B cell (primary cell): ENCODE measurements at places on chromosomes 11 and 22.
A peak's percentile ranks its signal among the peaks of the same experiment; 100 is the strongest.

GRCh38 chr11:34302046-34302921, 55.5 kb downstream of the ABTB2 start:
- no peak for DNase-seq

DNA sequence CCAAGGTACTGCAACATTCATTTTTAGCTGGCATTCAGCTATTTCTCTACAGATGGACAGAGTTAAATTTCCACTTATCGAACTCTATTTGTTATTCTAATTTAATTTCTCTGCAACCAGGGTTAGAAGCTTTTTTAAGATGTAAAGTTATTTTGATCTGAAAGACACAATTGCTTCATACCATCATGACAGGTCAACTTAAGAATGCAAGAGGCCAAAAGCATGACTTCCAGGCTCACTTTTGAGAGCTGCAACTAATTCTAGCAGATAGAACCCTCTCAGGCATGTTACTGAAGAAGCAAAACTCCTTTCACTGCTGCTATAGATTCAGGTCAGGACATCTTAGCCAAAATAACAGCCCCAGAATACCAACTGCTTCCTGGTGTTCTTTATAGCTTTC, 86.5 kb upstream of the GALNT18 start:
- no peak for DNase-seq

DNA sequence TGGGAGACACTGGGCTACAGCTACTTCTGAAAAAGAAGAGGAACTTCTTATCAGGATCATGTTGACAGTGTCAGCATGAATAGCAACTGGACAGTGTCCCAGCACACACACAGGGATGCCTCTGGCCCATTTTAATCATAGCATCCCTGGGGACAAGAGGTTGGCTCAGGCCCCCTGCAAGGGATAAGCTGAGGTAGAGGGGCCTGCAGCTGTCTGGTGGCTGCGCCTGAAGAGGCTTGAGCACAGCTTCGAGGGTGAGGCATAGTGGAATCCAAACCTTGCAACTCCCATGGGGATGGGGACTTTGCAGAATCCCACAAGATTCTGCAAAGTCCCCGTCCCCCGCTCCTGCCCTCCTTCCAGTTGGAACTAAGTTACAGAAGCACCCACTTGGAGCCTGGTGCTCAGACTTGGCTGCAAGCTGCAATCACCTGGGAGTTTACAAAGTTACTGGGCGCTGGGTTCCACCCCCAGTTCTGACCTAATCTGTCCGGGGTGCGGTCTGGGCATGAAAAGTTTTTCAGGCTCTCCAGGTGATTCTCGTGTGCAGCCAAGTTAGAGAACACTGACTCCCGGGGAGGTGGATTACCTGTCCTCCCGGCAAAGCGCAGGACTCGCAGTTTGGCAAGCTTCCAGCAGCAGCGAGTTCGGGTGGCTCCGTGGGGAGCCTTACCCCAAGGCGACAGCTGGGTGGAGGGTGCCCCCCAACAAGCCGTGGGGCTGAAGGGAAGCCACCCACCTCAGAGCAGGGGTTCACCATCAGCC, 16.0 kb upstream of the LINC01488 start:
- DNase-seq: no peak

DNA sequence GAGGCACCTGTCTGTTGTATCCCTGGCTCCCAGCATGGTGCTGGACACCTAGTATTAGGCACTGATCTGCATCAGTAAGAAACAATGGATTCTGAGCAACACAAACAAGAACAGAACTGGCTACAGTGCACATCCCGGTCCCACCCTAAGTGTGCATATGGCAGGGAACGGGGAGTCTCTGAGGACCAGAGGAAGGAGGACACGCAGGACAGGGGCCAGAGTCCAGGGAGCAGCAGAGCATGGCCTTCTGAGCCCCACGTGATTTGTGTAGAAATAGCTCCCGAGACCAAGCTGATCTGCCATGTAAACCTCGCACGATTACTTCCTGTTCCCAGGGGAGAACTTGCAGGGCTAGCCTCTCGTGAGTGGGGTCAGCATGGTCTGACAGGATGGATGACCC, 12.7 kb upstream of the SNX32 start:
- no peak for DNase-seq

DNA sequence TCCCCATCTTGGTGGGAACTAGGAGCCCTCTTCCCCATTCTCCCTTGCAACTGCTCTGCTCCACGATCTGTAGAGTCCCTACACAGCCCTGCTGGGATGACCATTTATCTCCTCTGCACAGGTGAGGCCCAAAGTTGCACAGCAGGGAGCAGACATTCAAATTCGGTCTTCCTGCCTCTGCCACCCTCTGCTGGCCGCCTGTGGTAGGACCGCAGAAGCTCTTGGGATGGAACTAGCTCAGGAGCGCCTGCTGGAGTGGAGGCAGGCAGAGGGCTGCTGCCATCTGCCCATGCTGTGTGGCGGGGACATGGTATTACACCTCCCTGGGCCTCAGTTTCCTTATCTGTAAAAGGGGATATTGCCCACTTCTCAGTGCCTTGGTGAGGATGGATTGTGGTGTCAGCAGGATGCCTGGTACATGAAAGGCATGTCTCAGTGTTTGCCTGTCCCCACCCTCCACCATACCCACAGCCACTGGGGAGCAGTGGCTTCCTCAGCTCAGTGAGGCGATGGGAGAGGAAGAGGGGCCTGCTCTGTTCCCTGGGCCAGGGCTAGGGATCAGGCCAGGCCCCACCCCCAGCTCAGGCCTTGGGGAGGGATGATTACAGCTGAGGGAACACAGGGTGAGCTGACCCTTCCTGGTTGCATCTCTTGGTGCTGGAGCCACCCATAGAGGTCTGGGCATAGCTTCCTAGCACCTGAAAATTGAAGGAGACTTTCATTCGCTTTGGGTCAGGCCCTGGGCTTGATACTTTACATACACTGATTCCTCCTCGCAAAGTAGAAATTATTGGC, 11.3 kb upstream of the OMP start:
- DNase-seq: peak; percentile 75

GRCh38 chr22:47835726-47836125, 1073.3 kb downstream of the TBC1D22A start:
- DNase-seq: no peak

DNA sequence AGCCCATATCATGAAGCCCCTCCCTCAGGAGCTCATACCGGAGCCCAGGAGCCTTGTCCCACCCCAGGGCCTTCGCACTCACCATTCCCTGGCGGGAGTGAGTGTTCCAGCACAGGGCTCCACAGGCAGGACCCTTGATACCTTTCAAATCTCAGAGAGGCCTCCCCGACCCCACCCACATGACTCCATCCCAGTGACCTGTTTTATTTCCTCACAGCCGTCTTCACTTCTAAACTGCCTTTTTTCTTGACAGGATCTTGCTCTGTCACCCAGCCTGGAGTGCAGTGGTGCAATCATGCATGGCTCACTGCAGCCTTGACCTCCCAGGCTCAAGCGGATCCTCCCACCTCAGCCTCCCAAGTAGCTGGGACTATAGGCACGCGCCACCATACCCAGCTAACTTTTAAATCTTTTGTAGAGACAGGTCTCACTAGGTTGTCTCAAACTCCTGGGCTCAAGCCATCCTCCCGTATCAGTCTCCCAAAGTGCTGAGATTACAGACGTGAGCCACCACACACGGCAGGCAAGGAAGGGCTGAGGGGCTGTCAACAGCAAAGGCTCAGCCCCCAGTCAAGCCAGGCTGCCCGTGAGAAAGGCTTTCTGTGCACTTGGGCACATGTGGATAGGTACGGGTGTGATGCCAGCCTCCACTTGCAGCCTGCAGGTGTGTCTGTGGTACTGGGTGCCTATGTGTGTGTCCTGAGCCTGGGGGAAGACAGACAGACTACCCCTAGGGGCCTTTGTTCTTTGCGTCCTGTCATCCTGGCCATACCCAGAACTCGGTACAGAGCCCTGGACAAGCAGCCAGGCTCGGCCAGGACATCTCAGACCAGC, 9.3 kb downstream of the RPL3 start:
- peak; percentile 29 for DNase-seq

GRCh38 chr11:41201156-41201555, 258.3 kb downstream of the LRRC4C start:
- DNase-seq: no peak

DNA sequence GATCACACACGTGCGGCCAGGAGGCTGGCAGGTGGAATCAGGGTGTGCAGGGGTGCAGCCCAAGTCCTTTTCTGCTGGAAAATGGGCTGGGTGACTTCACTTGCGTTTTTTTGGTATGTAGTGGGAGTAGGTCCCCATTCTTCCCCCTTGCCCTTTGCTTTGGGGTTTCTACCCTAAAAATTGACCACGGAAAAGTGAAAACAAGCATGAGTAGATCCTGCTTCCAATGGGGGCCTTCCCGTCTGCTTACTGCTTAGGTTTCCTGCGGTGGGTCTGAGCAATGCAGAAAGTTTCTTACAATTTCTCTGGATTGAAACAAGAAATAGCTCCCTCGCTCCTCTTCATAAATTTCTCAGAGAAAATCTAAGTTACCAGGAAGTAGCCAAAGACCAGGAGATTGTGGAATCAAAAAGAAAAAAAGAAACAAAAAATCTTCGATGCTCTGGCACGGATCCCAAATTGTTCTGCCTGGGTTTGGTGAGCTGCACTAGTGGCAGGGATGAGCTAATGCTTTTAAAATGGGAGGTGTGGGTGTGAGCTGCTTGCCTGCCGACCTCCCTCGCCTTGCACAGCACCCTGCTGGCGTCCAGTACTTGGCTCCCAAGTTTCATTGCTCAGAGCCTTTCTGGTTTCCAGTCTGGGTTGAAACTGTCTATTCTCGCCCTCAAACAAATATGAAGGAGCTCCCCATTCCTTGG, 2.4 kb downstream of the TIMP3 start:
- DNase-seq: no peak

DNA sequence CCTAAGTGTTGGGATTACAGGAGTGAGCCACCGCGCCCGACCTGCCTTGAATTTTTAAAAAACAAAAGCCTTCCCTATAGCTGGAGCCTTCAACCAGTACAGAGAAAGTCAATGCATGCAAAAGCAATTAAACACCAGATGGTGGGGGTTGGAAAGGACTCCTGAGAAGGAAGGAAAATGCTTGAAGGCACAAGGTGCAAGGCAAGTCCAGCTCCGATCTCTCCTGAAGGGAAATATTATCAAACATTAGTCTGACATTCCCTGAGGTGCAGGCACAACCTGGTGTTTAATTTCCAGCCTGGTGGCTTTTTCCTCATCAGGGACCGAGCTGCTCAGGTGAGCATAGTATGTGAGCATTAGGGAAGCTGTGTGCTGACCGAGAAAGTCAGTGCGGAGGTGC, 12.9 kb upstream of the RAPSN start:
- DNase-seq: no peak

DNA sequence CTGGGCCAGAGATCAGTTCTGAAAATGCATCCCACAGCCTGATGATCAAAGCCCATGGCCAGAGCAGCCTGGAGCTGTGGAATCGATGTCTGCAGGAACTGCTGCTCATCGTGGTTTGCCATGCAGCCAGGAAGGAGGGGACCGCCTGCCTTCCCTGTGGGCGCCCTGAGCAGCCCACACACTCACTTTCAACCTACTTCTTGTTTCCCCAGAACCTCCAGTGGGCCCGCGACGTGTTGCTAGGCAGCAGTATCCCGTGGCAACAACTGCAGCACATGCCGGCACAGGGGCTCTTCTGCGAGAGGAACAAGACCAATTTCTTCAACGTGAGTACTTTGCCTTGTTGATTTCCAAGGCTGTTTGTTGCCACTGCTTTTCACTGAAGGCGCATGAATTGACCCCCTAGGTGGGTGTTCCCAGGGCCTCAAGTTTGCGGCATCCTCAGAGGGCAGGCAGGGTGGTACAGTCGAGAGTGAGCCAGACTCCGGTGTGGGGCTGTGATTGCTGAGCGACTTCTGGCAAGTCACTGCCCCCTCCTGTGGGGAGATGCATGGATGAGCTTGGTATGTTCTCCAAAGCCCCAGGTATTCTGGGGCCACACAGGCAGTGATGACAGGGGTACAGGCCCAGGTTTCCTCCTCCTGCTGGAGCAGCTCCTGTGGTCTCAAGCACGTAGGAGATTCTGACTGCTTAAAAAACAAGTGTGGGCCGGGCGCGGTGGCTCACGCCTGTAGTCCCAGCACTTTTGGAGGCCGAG, 47.0 kb upstream of the SUSD2 start:
- peak; percentile 81 for DNase-seq

DNA sequence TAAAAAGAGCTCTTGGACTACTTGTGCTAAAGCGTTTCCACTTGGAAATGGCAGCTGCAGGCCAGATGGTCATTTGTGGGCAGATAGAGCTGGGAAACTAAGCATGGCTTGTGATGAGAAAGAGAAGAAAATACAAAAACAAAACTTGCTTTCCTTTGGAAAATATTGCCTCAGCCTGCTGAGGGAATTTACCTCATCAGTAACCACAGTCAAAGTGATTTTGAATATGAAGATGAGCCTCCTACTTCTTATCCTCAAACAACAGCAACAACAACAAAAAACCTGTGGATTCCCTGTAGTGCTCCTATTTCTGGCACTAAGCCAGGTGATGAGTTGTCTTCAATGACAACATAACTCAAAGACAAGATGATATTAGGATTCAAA, 62.7 kb upstream of the FIBIN start:
- DNase-seq: no peak

- no peak for DNase-seq
Measured at GRCh38 chr11:61832754-61833153, 4.7 kb downstream of the FADS2 start.

DNA sequence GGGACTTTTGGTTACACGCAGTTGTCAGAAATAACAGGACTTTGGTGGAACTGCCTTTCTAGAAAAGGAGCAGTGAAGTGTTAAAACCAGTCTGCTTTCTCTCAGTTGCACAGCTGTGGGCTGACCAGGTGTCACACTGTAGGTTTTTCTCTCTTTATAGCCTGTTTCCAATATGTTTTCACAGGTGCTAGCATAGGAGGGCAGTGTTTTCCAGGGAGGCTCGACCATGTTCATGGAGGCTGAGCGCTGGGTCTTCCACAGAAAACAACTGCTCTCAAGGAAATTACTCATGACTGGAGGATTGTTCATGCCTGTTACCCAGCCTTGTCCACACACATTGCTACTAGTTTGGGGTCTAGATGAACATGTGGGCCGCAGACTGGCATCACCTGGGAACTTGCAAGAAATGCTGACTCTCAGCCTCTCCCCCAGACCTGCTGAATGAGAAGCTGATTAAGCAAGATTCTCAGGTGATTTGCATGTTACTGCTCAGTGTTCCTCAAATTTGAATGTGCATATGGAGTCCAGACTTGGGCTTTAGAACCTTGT, 157.7 kb downstream of the MAML2 start:
- peak; percentile 52 for DNase-seq

DNA sequence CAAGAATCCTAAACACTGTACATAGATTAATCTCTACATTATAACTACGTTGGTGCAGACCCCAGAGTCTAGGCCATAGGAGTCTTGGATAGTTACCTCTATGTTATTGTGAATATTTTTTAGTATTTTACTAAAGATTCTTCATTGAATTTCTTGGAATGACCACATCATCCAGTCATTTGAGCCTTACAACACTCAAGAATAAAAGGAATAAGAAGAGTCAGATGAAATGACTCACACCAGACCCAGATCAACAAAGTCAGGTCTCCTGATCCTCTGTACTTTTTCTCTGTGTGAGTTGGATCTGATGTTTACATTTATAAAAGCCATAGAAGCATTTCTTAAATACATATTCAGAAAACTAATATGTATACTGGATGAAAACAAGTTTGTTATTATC, 179.2 kb upstream of the ARHGAP20 start:
- no peak for DNase-seq

GRCh38 chr11:17571431-17572358, 24.6 kb downstream of the OTOG start:
- DNase-seq: no peak
